SJSA1 (cell line): ENCODE measurements at places on chromosomes 11 and 22. TPM values are rescaled to one million over a fixed set of nuclear protein-coding genes. Genes with fewer than 3 reads are reported as not detected.

KRTAP5-8 gene
- total RNA-seq = not detected in 2 replicates

PHF21B gene
- total RNA-seq = 1.3 TPM in 1 of 2 replicates, not detected in the other

DNA sequence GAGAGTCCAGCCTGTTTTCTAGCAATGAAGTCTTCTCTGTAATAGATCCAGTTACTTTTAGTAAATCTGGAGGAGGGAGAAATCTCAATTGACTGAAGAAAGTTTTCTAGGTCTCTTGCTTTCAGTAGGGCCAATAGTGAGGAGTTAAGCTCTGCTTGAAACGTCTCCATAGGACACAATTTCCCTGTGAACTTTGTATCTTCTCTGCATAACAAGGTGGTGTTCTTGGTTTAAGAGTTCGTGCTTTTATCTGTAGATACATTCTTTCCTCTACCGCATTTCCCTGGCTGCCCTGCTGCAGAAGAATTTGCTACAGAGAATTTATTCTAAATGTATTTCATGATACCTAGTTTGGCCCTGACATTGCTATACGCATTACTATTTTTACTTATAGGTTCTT, 183.1 kb downstream of the ARHGAP42 start:
- H3K27me3 ChIP-seq = no peaks in the 10 kb centered on the region
- DNase-seq = no peak
- no peaks in the 10 kb centered on the region for H3K36me3 ChIP-seq
- no peak overlapping the region for H3K4me3 ChIP-seq

DNA sequence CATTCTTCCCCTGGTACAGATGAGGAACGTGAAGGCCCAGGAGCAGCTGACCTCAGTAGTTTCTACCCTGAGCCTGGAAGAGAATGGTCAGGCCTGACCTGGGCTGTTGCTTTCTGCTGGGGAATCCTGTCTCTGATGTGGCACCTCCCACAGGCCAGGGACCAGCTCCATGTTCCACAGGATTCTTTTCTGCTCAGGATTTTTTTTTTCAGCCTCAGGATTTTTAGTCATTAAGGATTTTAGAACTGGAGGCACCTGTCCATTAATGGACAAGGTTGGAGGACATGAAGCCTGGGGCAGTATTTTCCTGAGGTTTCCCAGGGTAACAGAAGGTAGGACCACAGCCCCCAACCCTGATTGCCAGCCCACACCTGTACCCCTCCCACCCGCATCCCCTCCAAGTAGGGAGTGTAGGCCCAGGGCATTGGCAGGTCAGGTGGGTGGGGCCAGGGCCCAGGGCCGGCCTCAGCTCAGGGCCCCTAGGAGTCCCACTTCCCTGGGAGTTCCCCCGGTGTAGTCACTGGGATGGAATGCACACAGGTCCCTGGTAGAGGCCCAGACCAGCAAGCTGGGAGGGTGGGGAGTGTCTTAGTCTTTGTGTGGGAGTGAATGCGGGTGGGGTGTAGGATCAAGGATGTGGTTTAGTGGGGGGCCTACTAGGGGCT, 16.1 kb downstream of the BIK start:
- no peaks in the 10 kb centered on the region for H3K27me3 ChIP-seq
- DNase-seq = peak; percentile 73
- peaks cover 34% of the 10 kb centered on the region for H3K4me1 ChIP-seq
- H3K27ac ChIP-seq = peak overlapping the region; percentile 84
- peaks cover 7% of the 10 kb centered on the region; the same call in 1 of the 2 replicates for H3K36me3 ChIP-seq

- H3K4me1 ChIP-seq = peaks cover 6% of the 10 kb centered on the region
- H3K27ac ChIP-seq = no peak overlapping the region
- H3K4me3 ChIP-seq = no peak overlapping the region
These were observed 16.9 kb downstream of the CAPN5 start for GRCh38 chr11:77083566-77084245.

DNA sequence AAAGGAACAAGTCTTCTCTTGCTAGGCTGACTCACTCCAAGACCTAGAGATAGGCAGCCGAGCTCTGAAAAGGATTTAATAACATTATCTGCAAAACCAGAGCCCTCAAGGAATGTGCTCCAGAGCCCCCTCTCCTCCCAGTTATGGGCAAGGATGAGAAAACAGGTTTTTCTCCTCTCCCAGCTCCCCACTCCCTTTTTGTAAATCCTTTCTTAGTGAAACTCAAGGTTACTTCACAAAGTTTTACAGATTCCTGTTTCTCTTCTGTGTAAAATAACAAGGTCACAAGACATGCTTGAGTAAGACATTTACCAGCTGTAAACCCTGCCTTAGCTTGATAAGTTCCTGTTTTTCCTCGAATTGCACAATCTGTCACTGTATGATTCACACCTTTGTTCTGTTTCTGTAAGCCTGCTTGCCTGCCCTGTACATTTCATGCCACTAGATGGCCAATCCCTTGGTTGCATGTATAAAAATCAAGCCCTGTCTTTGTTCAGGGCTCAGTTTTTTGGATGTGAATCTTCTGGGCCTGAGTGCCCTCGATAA, 489.4 kb downstream of the KCNA4 start:
- no peak overlapping the region for H3K4me3 ChIP-seq
- no peaks in the 10 kb centered on the region for H3K27me3 ChIP-seq
- H3K4me1 ChIP-seq = no peaks in the 10 kb centered on the region
- no peak for DNase-seq
- H3K36me3 ChIP-seq = no peaks in the 10 kb centered on the region

DNA sequence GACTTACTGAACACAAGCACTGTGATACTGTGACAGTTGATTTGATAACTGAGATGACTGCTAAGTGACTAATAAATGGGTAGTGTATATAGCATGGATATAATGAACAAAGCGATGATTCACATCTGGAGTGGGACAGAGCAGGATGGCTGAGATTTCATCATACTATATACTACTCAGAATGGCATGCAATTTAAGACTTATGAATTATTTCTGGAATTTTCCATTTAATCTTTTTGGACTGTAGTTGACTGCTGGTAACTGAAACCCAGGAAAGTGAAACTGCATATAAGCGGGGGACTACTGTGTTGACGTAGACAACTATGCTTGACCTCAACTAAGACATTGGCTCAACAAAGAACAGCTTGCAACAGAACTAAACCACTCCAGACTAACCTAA, 20.0 kb upstream of the NUCB2 start:
- DNase-seq = no peak
- no peaks in the 10 kb centered on the region for H3K27me3 ChIP-seq
- H3K36me3 ChIP-seq = no peaks in the 10 kb centered on the region
- peaks cover 14% of the 10 kb centered on the region for H3K4me1 ChIP-seq
